ENCODE measurements at places on chromosomes 11 and 22.

- DNase-seq, result no peak
Measured at GRCh38 chr22:42368379-42369249, 63.6 kb downstream of the NFAM1 start.

DNA sequence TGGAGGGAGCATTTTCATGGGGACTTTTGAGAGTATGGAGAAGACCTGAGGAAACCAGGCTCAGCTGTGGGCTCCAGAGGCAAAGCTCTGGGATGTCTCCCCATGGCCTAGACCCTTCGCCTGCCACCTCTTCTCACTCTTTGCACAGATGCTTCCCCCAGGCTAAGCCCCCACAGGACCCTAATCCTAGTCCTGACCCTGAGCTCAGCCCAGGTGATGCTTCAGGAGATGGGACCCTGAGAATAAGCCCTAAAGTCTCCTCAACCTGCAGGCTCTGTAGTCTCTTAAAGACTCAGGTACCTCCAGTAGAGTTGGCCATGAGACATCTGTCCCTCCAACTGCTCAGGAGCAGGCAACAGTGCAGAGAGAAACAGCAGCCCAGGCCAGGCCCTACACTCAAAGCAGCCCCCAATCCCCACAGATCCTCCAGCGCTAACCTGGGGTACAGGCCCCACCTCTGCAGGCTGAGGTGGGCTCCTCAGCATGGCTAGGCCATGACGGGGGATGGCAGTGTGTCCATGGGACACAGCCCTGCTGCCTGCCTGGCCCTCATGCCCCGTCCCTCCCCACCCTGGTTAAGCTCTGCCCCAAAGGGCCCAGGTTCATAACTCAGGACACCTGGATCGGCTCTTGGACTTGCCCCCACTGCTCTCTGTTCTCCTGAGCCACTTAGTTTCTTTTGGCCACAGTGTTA, 39.4 kb downstream of the GGTLC2 start:
- DNase-seq, result no peak

DNA sequence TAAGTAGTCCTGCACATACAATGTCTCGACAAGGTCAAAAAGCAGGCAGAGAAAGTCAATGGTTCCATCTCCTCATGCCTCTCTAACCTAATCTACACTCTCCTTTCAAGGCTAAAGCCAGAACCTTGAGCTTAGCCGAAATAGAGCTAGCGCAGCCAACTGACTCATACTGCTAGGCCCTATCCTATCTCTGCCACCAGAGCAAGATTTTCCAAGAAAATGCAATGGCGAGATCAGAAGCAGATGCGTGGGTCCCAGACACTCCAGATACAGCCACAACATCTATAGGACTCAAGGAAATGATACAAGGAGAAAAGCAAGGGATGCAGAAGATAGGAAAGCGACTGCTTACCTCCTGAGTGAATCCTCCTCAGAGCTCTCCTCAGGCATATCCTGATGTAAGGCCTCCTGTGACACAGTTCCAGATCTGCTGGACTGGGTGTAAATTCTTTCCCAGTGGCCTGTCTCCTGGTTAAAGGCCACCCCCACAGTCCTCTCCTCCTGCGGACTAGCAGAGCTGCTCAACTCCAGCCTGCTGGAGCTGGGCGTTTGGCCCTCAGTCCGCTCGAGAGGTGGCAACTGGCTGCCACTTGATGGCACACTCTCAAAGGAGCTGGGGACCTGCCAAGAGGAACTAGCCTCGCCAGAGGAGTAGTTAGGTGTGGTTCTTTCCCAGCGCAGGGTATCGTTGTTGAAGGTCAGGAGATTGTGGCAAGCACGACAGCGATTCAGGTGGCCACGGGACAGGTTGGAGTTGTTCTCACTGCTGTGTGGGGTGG, 52.0 kb downstream of the AMBRA1 start:
- DNase-seq, result no peak

- DNase-seq, result peak; percentile 76
Measured at GRCh38 chr22:37229805-37230672, 14.0 kb downstream of the RAC2 start.

DNA sequence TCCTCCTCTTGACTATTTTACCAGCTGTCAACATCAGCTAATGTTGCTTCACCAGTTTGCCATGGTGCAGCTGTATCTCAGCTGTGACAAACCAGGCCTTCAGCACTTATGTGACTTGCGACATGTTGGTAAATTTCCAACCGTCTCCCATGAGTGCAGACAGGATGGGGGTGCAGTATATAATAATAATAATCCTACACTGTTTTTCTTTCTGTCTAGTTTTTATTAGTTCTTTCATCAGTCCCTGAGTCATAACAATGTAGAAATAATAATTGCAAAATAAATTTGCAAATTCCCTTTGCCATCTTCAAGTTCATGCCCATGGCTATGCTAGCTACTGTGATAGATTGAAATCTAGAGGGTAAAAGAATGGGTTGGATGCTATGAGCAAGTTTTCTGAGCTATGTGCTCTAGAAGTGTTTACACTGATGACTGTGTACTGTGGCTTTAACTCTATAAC, 4.9 kb downstream of the MMP13 start:
- no peak for DNase-seq

DNA sequence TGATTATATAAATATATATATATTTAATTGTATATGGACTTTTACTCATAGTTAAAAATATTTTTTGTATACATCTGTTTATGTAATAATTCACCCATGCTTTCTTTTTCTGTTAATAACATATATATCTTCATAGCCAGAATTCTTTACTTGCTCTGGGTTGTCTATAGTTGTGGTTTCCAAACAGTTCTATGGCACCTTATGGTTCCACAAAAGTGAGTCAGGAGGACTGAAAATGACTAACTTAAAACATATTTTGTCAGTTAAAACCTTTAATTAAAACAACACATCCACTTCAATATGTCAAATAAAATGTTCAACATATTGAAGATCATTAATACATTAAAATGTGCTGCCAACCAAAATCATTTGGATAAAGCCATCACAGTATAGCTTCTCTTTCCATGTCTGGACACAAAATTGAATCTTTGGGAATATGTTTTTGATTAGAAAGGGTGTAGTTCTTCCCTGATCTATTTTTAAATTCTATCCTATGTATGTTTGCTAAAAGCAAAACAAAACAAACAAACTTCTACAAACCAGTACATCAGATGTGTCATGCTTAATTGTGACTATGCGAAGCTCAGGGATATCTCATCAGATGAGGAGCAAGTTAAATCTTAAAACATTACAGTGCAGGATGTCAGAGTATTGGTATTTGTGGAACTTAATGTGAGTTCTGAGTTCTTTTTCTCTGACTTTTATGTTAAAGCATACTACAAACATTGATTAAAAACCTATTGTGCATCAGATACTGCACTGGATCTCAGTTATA, 1488.4 kb upstream of the TENM4 start:
- DNase-seq, result no peak

- DNase-seq, result no peak
Measured at GRCh38 chr11:117045956-117046355, 52.3 kb downstream of the SIK3 start.

DNA sequence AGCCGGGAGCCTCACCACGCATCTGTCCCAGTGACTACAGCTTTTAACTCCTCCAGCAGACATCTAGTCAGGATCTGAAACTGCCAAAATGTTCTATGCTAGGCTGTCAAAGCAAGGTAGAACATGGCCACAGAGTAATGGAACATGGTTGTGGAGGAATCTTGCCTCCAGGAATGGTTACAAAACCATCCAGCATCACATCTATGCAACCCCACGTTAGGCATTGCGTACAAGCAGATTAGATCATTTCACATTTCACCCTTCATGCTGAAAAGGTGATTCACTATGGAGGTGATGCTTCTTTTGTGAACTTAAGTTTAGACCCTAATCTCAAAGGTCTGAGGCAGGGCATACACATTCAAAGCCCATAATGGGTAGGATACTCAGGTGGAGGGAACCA, 103.0 kb downstream of the PARVA start:
- DNase-seq, result no peak

- DNase-seq, result no peak
Measured at GRCh38 chr22:36868546-36869181, 7.9 kb downstream of the NCF4 start.

- DNase-seq, result peak; percentile 65
Measured at GRCh38 chr22:21657360-21658032, 8.3 kb upstream of the PPIL2 start.

DNA sequence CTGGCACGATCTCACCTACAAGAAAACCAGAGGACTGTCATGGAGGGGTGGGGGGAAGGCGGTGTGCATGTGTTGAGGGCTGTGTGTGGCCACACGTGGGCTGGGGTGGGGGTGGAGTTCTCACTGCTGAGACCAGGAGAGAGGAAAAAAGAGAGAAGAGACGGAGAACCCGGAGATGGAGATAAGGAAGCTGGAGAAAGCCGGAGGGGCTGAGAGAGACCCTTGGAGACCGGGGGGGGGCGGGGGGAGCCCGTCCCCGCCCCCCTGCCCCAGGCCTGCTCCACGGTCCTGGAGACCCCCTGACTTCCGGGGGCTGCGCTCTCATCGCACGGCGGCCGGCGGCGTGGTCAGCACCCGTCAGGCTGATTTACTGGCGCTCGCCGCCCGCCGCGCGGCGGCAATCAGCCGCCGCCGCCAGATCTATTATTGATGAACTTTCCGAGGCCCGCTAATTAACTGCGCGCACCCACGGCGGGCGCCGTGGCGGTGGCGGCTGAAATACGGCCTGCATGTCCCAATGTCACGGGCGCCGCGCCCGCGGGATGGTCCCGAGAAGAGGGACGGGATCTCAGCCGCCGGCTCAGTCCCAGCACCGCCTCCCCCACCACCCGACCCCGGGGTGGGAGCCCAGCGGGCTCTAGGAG, 187.4 kb downstream of the MN1 start:
- no peak for DNase-seq

DNA sequence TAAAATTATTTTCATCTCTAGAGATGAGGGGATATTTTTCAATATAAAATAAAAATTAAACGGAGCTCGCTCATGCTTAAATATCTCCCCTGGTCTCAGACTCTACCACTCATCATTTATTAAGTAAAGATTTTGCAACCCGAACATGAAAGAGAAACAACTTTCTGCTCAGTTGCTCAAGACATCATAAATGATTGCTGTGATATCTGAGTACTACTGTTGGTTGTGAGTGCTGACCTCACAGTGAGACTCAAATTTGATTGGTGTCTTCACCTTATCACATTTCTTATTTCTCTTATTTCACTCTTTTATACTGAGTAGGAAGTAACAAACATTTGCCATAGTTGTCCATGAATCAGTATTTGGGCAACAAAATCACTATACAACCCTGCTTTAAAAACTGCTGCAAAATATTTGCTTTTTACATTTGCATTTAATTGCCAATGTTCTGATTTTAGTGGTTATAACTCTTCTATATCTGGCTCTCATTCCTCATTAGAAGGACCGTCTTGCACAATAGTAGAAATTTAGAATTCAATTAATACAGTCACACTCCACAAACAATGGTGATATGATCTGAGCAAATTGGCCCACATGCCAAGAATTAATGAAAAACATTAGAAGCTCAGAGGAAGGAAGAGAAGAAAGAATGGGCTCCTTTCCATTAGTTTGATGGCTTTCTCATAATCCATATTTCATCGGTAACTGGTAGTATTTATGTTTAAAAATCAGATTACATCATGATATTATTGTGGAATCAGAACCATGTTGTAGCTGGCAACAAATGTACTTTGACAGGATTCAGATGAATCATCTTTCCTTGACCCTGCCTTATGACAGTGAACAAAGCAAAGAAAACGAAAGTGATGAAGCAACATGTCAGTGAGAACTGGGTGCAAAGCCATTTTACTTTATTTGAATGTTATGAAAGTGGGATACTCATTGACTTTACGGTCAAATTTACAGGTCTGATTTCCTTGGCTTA, 973.6 kb upstream of the TENM4 start:
- DNase-seq, result no peak

DNA sequence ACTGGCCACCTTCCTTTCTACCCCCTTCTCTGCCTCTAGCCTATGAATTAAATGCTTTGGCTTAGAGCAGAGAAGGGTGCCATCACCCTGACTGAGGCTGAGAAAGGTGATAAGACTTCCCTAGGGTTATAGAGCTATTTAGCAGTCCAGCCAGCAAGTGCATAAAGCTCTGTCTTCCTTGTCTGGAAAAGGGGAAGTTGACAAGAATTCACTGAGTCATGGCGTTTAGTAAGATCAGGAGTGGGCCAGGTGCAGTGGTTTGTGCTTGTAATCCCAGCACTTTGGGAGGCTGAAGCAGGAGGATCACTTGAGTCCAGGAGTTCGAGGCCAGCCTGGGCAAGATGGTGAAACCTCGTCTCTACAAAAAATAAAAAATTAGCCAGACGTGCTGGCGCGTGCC, 63.1 kb downstream of the LHFPL7 start:
- DNase-seq, result no peak

- no peak for DNase-seq
Measured at GRCh38 chr11:71998649-71999310, at the start of gene IL18BP. Gene IL18BP, plus strand, starts transcription at chr11:71998909. Its CDS starts 1,076 bp downstream, at chr11:71999985.

- peak; percentile 68 for DNase-seq
Measured at GRCh38 chr11:64743591-64744543, at the start of gene RASGRP2. Gene RASGRP2, minus strand, starts transcription at chr11:64744142. Its CDS starts 1,276 bp downstream, at chr11:64742866.

GRCh38 chr11:47052165-47052564, 115.6 kb downstream of the CSTPP1 start:
- no peak for DNase-seq

DNA sequence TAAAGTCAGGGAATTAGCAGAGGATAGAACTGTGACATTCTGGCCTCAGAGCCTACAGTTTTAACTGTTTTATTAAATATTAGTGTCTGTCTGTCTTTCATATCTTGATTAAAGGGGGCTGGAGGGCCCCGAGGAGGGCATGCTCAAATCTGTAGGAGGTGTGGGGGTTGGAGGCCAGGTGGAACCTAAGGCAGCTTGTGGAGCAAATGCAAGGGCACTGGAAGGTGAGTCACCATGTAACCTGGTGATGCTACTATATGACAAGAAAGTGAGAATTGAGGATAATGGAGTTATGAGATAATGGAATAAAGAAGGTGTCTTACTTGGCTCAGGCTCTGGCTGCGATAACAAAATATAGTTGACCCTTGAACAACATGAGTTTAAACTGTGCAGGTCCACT, 27.3 kb upstream of the TMEM86A start:
- no peak for DNase-seq
